ENCODE measurements at places on chromosomes 4 and X. TPM values are rescaled to one million over a fixed set of nuclear protein-coding genes. Genes with fewer than 3 reads are reported as not detected.

TIMP1 gene
- total RNA-seq, result 170 TPM

ASMT gene
- total RNA-seq, result not detected

RASL11B gene
- 3.5 TPM for total RNA-seq

SCRG1 gene
- total RNA-seq, result 3.0 TPM

CHRDL1 gene
- total RNA-seq, result not detected

NAA11 gene
- total RNA-seq, result not detected

PABPC5 gene
- total RNA-seq, result not detected

SPARCL1 gene
- 1.2 TPM for total RNA-seq

SLC6A14 gene
- total RNA-seq, result not detected

TMSB15A gene
- not detected for total RNA-seq

TGIF2LX gene
- not detected for total RNA-seq

SLC49A3 gene
- total RNA-seq, result 0.83 TPM

FRAS1 gene
- total RNA-seq, result 38.1 TPM

DNA sequence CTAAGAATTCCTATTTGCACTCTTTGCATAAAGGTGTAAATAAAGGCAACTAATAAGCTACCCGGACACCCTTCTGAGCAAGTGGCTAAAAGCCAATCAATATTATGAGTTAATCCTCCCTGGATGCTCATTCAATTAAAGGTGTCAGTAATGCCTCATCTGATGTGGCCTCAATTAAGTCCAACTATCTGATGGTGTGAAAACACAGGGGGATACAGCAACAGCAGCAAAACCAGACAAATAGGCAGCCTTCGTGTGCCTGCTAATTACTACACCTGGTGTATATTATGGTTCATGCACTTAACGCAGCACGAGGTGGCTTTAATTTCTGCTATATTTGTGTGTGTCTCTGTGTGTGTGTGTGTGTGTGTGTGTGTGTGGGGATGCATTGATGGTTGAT is 244.4 kb downstream of the DCLK2 start:
- no peak for DNase-seq

DNA sequence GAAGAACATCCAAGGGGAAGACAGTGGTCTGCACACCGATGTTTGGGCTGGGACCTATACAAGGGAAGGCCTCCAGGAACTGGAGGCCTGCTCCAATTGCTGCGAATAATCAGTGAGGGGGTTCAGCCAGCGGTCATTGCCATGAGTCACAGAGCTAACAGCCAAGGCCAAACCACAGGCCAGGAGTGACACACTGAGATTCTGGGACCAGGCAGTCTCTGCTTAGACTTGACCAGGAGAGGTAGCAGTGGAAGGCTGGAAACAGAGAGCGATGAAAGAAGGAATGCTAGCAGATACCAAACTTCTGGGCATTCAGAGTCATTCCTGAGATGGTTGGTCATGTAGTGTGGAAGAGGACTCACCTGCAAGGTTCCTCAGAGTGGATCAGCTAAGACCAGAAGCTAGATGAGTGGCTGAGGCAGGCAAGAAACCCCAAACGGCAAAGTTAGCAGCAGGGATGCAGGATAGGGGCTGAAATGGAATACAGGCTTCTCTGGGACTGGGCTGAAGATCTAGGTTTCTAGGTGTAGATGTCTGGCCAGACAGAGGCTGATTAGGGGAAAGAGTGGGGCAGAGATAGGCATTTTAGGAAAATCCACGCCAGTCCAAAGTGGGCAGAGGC is 54.7 kb downstream of the CNGA2 start:
- peak; percentile 86 for DNase-seq

DNA sequence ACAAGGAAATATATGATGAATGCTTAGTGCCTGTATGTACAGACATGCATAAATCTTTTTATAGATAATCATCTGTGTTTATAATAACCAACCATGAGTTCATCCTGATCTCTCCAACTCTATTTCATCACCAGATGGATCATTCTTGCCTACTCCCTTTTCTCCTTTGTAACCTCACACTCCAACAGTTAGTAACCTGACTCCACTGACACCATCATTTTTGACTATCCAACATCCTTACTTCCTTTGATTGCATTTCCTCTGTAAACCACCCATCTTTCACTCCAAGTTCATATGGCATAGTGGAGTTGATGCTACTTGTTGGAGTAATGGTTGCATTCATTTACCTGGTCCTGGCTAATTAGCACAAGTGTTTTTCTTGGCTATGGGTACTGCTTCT is 170.6 kb downstream of the ZNF330 start:
- peak; percentile 74 for DNase-seq

DNA sequence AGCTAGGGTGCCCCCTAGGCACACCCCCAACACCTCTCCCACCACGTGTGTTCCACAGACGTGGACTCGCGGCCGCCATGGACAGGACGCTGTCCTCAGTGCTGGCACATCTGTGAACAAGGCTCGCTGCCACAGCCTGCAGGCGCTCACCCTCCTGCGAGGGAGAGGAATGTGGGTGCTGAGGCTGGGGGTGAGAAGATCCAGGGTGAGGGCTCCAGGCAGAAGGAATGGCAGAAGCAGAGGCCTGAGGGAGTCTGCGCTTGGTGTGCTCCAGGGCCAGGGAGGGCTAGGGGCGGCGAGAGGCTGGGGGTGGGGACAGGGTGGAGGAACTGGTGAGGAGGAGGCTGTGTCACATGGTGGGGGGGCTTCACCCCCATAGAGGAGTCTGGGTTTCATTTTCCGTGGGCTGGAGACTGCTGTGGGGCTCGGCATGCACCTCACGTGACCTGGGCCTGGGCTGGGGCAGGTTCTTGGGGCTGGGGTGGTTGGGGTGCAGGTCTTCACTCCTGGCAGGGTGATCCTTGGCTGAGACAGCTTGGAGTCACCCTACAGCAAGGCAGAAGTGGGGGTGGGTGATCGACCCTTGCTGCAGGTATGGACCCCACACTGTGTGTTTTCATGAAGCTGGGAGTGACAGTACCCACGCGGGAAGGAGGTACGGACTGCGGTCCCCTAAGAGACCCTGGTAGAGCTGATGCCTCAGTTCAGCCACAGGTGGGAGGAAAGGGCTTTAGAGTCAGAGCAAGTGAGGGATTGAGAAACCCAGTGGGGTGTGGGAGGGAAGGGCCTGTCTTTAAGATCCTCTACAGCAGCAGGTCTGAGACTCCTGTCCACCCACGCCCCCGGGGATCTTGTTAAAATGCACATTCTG is 103.7 kb downstream of the PSAPL1 start:
- DNase-seq, result no peak

DNA sequence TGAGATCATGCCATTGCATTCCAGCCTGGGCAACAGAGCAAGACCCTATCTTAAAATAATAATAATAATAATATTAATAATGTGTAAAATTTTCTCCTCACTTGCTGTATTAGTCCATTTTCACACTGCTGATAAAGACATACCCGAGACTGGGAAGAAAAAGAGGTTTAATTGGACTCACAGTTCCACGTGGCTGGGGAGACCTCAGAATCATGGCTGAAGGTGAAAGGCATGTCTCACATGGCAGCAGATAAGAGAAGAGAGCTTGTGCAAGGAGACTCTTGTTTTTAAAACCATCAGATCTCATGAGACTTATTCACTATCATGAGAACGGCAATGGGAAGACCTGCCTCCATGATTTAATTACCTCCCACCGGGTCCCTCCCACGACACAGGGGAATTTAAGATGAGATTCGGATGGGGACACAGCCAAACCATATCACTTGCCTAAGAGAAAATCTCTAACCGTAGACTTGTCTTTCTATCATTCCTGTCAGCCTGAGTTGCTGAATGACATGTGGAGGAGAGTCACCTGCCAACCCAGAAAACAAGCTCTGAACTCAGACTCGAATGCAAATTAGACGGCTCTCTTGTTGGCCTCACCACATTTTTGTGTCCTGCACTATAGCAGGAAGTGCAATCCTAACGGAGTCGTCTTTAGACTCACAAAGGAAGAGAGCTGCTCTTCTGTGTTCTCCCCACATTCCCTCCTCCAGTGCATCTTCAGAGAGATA is 51.9 kb upstream of the DCTD start:
- no peak for DNase-seq

- no peak for DNase-seq
Measured at GRCh38 chr4:74110670-74111069, 11.7 kb upstream of the CXCL2 start.

DNA sequence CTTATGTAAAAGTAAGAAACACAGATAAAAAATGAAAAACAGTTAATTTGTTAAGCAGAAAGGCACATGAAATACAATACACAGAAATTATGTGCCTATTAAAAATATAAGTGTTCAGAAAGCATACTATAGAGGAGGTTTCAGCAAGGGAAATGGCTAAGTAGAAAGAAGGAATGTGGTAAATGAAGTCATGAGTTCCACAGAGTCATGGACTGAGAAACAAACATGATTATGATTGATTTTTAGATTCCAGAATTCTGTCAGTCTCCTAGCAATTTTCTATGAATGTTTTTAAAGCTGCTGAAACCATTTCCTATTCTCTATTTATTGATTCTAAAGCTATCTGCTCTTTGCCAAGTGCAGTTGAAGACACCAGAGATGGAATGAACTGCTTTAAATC is 1398.4 kb downstream of the ARAP2 start:
- no peak for DNase-seq

- DNase-seq, result peak; percentile 21
Measured at GRCh38 chrX:78029663-78030062, 60.2 kb upstream of the PGAM4 start.

- no peak for DNase-seq
Measured at GRCh38 chr4:158821228-158821971, 52.6 kb downstream of the FNIP2 start.

DNA sequence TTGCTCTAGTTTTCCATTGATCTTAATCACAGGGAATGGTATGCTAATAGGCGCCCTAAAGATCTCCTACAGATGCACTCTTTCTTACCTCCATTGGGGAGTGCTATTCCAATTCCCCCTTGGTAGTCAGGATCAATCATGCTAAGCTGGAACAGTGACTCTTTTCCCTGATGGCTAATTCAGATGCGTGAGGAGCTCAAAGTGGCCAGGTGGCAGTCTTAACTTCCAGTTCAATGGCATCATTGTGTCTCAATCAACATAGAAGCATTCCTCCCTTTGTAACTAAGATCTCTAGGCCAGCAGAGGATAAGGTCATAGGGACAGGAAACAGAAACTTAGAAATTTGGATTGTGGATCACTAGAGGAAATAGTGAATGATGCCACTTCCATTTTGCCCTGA is 216.8 kb downstream of the GRID2 start:
- no peak for DNase-seq

DNA sequence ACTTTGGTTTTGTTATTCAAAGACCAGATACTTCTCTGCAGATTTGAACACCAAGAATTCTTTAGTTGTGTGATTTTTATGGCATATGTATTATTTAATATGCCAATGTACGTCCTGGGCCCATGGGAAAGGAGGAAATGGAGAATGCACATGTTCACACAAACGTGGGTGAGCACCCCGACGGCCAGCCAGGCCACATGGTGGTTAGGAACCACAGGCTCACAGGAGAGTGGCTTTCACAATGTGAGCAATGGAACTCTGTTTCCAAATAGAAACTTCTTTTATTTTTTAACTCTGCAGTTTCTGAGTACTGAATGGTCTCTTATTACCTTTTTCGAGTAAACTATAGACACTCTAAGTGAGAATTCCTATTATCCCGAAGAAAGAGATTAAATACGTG is 58.0 kb upstream of the UNC5C start:
- DNase-seq, result no peak

DNA sequence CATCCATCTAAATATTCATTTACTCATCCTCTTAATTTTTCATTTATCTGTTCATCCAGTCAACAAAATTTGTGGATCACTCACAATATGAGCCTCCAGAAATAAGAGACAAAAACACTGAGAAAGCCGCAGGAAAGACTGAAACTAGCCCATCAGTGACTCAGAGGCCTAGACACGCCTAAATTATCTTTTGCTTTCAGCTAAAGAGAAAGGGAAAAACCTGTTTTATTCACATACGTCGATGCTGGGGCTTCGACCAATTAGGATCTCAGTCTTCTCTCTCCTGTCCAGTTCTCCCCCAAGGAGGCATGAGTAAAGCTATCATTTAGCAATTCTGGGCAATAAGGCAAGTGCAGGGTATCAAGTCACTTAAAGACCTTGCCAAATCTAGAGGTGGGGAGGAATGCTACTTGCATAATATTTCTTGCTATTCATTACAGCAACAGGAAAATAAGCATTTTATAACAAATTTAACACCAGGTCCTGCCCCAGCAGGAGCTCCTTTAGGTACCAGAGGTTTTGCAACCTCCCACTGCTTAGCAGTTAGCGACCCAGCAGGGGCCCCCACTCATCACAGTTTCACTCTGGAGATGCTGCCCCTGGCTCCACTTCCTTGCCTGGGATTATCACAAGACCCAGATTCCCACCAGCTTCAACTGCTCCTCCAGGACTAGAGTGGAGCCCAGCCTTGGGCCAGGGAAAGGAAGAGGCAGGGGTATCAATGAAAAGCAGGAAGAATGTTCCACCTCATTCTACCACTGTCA is 30.1 kb upstream of the TMEM154 start:
- peak; percentile 96 for DNase-seq

- peak; percentile 34 for DNase-seq
Measured at GRCh38 chrX:27966955-27967354, 14.3 kb downstream of the DCAF8L1 start.

- no peak for DNase-seq
Measured at GRCh38 chrX:2336181-2336580, 164.6 kb downstream of the DHRSX start.

- DNase-seq, result no peak
Measured at GRCh38 chr4:123363729-123364128, 32.9 kb upstream of the SPRY1 start.

GRCh38 chrX:34656467-34656841 is 631 bp downstream of the TMEM47 start:
- peak; percentile 2 for DNase-seq

All from mammary epithelial cell (primary cell).